ENCODE measurements at places on chromosomes 3 and 15. TPM values are rescaled to one million over a fixed set of nuclear protein-coding genes. Genes with fewer than 3 reads are reported as not detected.

Gene MME
- 117 TPM for total RNA-seq

Gene ASB14
- not detected for total RNA-seq

Gene FBXO22
- total RNA-seq = 25.1 TPM

Gene CRTAP
- 327 TPM for total RNA-seq

Gene UROC1
- total RNA-seq = not detected

Gene KIF23
- total RNA-seq = 8.6 TPM

Gene ZNF660
- total RNA-seq = 2.3 TPM

Gene NBEAL2
- 53.7 TPM for total RNA-seq

Gene ZNF774
- total RNA-seq = 2.0 TPM

Gene SH2D7
- not detected for total RNA-seq

Gene LYSMD4
- total RNA-seq = 24.8 TPM

Gene XRN1
- 18.8 TPM for total RNA-seq

Gene TEX264
- total RNA-seq = 75.7 TPM

Gene IQCF2
- total RNA-seq = not detected

Gene RARB
- total RNA-seq = 1.8 TPM

Gene SPTSSB
- total RNA-seq = not detected

Gene LARP6
- total RNA-seq = 101 TPM

Gene CTDSPL
- 28.0 TPM for total RNA-seq

Gene ATP2C1
- 78.5 TPM for total RNA-seq

Gene CFAP100
- total RNA-seq = not detected

Gene SOX2
- total RNA-seq = not detected

Gene CPA3
- total RNA-seq = not detected

Gene MUC4
- 6.9 TPM for total RNA-seq

Gene ELL3
- 1.3 TPM for total RNA-seq

Gene DNAH12
- 0.41 TPM for total RNA-seq

Gene TTLL13
- not detected for total RNA-seq

Gene ALDH1L1
- 1.0 TPM for total RNA-seq

Gene RAB43
- 54.6 TPM for total RNA-seq

All from kidney epithelial cell (primary cell).